ENCODE measurements at places on chromosomes 16 and 17.

DNA sequence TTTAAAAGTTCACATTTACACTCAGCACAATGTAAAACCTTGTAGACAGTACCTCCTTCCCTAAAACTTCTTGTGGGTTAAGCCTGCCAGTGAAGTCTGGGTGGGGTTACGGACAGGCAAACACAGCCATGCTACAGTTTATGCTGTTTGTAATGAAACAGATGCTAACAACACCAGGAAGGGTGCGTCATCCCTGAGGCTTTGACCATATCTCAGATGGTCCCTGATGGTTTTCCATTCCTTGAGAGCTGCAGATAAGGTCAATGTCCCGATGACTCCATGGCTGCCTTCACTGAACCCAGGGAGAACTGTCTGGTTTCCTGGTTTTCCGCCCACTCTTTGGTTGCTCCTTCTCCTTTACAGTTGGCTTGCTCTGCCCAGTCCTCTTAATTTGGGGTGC lies 29.1 kb downstream of the GAS7 start:
- H3K36me3 ChIP-seq: no peaks in the 10 kb centered on the region
- H3K27me3 ChIP-seq: no peaks in the 10 kb centered on the region
- H3K4me1 ChIP-seq: no peaks in the 10 kb centered on the region
- H3K4me3 ChIP-seq: no peak overlapping the region

- no peak overlapping the region for H3K4me3 ChIP-seq
- no peaks in the 10 kb centered on the region for H3K36me3 ChIP-seq
- no peak overlapping the region for H3K27ac ChIP-seq
These were observed 112.4 kb upstream of the CDH5 start for GRCh38 chr16:66254106-66254505.

DNA sequence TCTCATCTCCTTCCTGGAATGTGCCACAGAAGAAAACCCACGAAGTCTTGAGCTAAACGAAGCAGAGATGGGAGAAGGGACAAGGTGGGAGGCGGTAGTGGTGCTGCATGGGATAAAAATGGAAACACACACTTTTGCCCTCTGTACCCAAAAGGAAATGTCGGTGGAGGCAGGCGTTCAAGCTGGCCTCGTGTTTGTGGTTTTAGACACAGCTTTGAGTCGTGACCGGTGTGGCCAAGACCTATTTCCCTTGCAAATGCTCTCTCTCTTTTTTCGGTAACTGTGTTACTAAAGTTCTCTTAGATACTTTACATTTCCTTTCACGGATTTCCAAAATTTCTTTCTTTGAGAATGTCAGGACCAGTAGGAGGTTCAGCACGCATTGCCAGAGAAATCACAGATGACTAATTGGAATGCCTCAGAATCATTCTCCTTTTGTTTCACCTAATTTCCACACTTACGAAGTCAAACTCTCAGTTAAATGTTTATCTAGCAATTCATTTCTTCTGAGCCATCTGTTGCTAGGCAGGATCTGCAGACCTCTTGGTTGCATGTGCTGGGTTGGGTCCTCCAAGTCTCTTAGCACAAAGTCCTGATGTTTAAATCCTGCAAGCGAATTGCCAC lies 412.3 kb downstream of the MAF start:
- H3K27ac ChIP-seq: no peak overlapping the region
- no peak for DNase-seq
- H3K27me3 ChIP-seq: no peaks in the 10 kb centered on the region
- H3K36me3 ChIP-seq: no peaks in the 10 kb centered on the region

GRCh38 chr17:20032636-20033035 lies 23.5 kb downstream of the SPECC1 start:
- DNase-seq: no peak
- H3K27me3 ChIP-seq: no peaks in the 10 kb centered on the region
- no peak overlapping the region for H3K27ac ChIP-seq
- no peaks in the 10 kb centered on the region for H3K36me3 ChIP-seq

- H3K27me3 ChIP-seq: no peaks in the 10 kb centered on the region
- H3K27ac ChIP-seq: peak overlapping the region; percentile 31
- peaks cover 8% of the 10 kb centered on the region for H3K4me1 ChIP-seq
- peak; percentile 86 for DNase-seq
- H3K36me3 ChIP-seq: no peaks in the 10 kb centered on the region
These were observed 11.8 kb downstream of the LASP1 start for GRCh38 chr17:38881600-38882191.

GRCh38 chr16:3190949-3191353 lies 2.9 kb downstream of the OR1F1 start:
- no peaks in the 10 kb centered on the region for H3K36me3 ChIP-seq
- no peaks in the 10 kb centered on the region for H3K4me1 ChIP-seq
- no peak for DNase-seq
- H3K4me3 ChIP-seq: no peak overlapping the region
- H3K27me3 ChIP-seq: no peaks in the 10 kb centered on the region

- H3K4me1 ChIP-seq: no peaks in the 10 kb centered on the region
- H3K36me3 ChIP-seq: no peaks in the 10 kb centered on the region
- H3K27ac ChIP-seq: no peak overlapping the region
- peak; percentile 27 for DNase-seq
- no peaks in the 10 kb centered on the region for H3K27me3 ChIP-seq
These were observed 2.1 kb upstream of the CUEDC1 start for GRCh38 chr17:57957120-57957850.

Measured in aorta (tissue), 5 donors.